Pericardium fibroblast (primary cell): ENCODE measurements at places on chromosomes 7 and 10. TPM values are rescaled to one million over a fixed set of nuclear protein-coding genes. Genes with fewer than 3 reads are reported as not detected.

Gene SERPINE1
- total RNA-seq = 375 and 1,123 TPM in 2 replicates

Gene ST7
- 17.3 and 31.7 TPM in 2 replicates for total RNA-seq

Gene ARHGEF35
- 0.60 and 4.4 TPM in 2 replicates for total RNA-seq

Gene SLC26A5
- not detected in 2 replicates for total RNA-seq

Gene CALCR
- not detected in 2 replicates for total RNA-seq

Gene CPA4
- total RNA-seq = 18.0 and 49.9 TPM in 2 replicates

Gene ABCB1
- not detected in 2 replicates for total RNA-seq

Gene PHKG1
- total RNA-seq = 0.09 and 0.12 TPM in 2 replicates

Gene ITIH5
- 0.47 and 3.5 TPM in 2 replicates for total RNA-seq

Gene CLDN3
- total RNA-seq = not detected in 2 replicates

Gene SRI
- total RNA-seq = 76.8 and 110 TPM in 2 replicates

Gene PPP1R17
- not detected in 2 replicates for total RNA-seq

Gene FHIP2A
- total RNA-seq = 16.5 and 25.3 TPM in 2 replicates
